ENCODE measurements at places on chromosomes 7 and 10.

DNA sequence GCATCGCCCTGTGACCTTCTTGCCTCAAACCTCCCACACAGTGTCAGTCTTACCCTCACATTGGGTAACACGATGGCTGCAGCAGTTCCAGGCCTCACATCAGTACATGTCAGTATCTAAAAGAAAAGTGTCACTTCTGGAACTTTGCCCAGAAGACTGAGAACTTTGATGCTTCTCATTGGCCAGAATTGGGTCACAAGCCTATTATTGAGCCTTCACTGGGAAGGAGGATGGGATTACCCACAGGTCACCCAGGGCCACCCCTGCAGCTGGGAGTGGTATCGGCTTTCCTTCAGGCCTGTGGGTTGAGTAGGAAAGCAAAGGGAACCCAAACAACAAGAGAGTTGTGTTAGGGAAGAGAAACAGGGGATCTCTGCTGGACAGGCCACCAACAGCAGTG lies 111.5 kb downstream of the NPY start:
- no peak for DNase-seq

DNA sequence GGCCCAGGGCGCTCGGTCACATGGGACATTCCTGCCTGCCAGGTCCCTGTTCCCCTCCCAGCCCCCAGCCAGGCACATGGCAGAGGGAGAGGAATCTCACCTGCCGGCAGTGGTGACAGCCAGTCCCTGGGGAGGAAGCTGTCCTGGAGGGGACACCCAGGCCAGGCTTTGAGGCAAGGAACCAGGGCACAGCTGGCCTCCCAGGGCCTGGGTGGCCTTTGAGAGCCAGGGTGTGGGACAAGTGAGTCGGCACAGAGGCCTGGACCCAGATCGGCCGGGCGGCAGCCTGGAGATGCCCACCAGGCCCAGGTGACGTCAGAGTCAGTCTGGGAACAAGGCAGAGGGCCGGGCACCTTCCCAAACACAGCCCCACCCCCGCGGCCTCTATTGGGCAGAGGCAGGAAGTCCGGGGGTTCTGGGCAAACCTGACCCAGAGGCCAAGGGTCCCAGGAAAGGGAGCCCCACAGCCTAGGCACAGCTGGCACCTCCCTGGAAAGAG lies 65.0 kb upstream of the CFAP46 start:
- DNase-seq: no peak

DNA sequence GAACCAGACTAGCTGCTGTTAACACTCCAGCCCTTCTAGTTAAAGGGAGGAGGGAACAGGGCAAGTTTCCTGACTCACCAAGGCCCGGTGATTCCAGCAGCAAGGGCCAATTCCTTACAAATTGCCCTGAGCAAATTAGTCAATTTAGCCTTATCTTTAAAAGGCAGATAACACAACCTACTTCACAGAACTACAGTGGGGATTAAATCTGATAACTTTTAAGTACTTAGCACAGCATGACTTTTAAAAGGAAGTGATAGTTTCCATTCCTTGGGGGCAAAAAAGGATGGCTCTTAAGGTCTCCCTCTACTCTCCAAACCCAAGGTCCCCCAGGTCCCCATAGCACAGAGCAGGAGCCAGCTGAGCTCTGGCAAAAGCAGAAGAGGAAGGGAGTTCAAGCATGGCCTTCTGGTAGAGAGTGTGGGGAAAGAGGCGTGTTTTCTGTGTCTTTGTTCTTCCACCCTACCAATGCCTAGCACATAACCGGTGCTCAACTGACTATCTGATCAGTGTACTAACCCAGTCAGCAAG lies 4.0 kb downstream of the CDCA7L start:
- DNase-seq: no peak

- DNase-seq: no peak
These were observed 94.0 kb upstream of the CDCA7L start for GRCh38 chr7:22039670-22040069.

- no peak for DNase-seq
These were observed 30.2 kb upstream of the ZMYND11 start for GRCh38 chr10:104862-105565.
